CD4-positive, alpha-beta T cell treated with Interleukin-1 beta for 1 hour (primary cell): ENCODE measurements at places on chromosomes 2 and 18.

- no peak for DNase-seq
These were observed 78.8 kb downstream of the ZNF804A start for GRCh38 chr2:184677171-184677570.

DNA sequence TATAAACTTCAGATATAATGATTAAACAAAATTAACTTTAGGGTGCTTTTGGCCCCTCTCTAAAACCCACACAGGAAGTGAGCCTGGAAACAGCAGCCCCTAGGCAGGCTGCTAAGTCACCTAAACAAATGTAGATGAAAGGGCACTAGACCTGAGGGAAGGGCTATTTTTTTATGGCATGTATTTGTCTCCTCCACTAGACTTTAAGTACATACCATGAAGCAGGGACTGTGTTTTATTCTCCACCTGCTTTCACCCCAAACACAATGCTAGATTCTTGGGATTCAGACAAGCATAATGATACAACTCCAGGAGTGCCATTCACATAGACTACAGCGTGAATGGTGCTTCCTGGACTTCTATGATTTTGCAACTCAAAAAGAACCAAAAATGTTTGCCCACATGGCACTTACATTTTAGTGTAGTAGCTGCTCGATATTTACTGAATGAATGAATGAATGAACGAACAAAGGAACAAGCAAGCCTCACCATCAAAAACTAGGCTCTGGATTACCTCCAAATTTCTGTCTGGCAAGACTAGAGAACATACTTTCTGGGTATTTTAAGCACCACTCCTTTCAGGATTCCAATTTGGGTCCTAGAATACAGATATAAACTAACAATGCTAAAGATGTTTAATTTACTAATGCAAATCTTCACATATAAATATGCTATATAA is 10.1 kb downstream of the ATAD2B start:
- peak; percentile 21 for DNase-seq

GRCh38 chr18:48908916-48909315 is 41.8 kb downstream of the SMAD7 start:
- DNase-seq = no peak

DNA sequence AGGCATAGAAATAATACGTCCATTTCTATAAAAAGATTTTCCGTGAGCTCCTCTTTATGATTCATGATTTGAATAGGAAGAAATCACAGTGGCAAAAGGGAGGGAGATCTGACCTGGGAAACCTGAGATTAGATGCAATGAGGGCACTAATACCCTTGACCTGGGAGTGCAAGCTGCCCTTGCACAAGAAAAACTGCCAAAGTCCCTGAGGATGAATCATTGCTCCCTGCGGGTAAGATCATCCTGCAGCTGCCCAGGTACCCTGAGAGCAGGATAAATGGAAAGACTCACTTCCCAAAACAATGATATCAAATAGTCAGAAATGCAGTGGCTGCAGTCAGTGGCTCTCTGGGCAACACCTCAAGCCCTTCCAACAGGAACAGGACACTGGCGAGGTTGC is 11.6 kb downstream of the FHL2 start:
- no peak for DNase-seq

DNA sequence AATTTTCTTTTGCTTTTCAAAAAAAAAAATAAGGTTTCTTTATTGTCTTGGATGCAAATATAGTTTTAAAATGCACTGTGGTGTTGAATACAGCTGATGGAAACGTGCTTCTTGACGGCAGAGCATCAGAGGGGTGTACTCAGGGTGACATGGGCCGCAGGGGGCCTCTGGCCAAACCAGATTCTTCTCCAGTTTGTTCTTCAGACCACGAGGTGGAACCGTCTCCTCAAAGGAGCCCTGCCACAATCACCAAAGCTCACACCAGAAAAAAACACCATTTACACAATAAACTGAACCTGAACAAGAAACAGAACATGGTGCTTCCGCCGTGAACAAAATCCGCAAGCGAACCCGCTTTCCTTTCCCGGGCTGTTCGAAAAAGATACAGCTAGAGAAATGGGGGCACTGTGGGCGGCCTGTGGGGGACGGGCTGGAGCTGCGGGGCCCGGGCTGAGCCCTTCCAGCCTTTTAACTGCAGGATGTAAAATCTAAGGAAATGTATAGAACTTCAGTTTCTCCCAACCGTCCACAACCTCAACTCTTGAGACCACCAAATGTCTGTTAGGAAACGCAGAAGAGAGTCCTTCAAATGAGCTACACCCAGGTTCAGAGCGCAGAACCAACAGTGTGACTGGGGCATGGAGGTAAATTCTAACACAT is 34.5 kb downstream of the PSMG2 start:
- no peak for DNase-seq

- no peak for DNase-seq
These were observed 1563.1 kb downstream of the LRP1B start for GRCh38 chr2:140567734-140568133.

DNA sequence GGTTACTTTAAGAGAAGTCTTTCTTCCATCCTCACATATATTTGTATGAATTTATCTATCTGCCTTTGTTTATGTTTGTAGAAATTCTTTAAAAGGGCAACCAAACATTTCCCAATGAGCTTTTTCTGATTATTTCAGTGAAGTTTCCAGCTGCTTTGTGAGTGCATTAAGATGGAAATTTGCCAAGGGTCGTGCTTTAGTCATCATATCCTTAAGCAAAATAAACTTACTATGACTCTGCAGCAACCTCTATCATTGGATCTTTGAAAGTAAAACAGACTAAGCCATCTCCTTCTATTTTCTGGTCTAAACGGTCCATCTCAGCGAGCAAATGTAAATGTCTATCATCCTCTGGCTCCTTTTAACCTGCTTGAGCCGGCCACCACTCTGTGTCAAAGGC is 489.3 kb downstream of the SOX11 start:
- DNase-seq = no peak

DNA sequence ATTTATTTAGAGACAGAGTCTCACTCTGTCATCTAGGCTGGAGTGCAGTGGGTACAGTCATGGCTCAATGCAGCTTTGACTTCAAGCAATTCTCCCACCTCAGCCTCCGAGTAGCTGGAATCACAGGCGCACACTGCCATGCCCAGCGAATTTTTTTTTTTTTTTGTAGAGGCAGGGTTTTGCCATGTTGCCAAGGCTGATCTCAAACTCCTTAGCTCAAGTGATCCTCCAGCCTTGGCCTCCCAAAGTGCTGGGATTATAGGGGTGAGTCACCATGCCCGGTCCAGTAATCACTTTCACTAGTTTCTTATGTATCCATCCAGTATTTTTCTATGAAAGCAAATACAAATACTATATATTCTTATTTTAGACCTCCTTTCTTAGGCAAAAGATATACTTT is 24.0 kb downstream of the PRKAG3 start:
- DNase-seq = no peak

DNA sequence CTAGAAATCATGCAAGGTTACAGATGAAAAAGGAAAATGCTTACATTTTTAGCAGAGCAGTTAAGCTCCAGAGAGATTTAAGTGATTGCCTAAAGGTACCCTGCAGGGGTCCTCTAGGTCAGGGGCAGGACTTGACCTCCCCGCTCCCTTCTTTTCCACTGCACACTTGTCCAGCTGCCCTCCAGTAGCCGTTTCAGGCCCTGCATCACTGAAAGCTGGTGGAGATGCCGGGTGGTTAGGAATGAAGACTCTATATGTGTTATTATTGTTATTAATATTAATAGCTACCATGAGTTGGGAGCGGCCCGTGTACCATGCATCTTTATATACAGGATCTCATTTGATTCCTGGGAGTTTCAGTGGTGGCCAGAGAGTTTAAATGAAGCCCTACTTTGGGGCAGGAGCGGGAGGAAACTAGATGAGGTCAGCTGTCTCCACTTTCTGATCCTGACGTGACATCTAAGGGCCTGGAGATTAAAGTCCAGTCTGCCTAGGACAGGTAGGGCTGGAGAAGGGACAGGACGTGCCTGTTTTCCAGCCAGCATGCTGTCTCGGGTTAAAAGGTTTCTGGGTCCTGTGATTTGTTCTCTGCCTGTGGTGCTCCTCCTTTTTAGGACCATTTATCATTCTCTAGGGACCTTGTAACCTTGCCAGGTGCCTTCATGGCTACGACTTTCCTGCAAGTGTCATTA is 2.1 kb downstream of the TMEM37 start:
- no peak for DNase-seq
